ENCODE measurements at places on chromosomes 2 and 18.

- H3K27me3 ChIP-seq, result no peaks in the 10 kb centered on the region
- no peak overlapping the region for H3K4me3 ChIP-seq
- H3K4me1 ChIP-seq, result no peaks in the 10 kb centered on the region
These were observed 518.6 kb upstream of the MYT1L start for GRCh38 chr2:2849464-2850217.

GRCh38 chr2:199704358-199705238 lies 146.4 kb downstream of the FTCDNL1 start:
- H3K4me1 ChIP-seq, result no peaks in the 10 kb centered on the region
- no peak overlapping the region for H3K27ac ChIP-seq
- no peak for DNase-seq
- no peak overlapping the region for H3K4me3 ChIP-seq

DNA sequence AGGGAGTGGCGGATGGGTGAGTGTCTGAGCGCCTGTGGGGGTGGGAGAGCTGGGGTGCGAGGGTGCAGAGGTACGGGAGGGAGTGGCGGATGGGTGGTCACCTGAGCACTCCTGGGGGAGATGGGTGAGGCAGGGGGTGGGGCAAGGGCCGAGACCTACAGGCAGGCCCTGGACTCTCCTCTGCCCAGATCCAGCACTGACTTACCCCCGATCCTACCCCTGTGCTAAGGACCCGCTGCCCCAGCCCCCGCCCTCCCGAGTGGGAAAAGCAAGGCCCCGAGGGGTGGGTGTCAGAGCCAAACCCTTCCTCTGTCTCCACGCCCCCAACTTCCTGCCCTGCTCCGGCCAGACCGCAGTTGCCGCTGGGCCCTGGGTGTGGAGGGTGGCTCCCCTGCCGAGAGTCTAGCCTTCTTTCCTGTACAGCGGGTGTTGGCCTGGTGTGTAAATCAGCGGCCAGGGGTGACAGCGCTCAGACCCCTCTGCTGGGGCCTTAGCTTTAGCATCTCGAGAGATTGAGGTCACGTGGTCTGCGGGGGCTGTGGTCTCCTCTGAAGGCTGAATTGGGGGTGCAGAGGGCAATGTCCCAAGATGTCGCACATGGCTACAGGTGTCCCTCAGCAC lies 12.5 kb downstream of the BOK start:
- DNase-seq, result no peak
- H3K27me3 ChIP-seq, result no peaks in the 10 kb centered on the region
- H3K4me3 ChIP-seq, result peak overlapping the region; percentile 8
- H3K4me1 ChIP-seq, result peaks cover 5% of the 10 kb centered on the region
- H3K27ac ChIP-seq, result no peak overlapping the region
- H3K36me3 ChIP-seq, result no peaks in the 10 kb centered on the region

- no peak overlapping the region for H3K27ac ChIP-seq
- no peak for DNase-seq
- peaks cover 3% of the 10 kb centered on the region for H3K4me1 ChIP-seq
- H3K27me3 ChIP-seq, result no peaks in the 10 kb centered on the region
- no peaks in the 10 kb centered on the region for H3K36me3 ChIP-seq
These were observed 94.2 kb downstream of the GULP1 start for GRCh38 chr2:188385857-188386256.

DNA sequence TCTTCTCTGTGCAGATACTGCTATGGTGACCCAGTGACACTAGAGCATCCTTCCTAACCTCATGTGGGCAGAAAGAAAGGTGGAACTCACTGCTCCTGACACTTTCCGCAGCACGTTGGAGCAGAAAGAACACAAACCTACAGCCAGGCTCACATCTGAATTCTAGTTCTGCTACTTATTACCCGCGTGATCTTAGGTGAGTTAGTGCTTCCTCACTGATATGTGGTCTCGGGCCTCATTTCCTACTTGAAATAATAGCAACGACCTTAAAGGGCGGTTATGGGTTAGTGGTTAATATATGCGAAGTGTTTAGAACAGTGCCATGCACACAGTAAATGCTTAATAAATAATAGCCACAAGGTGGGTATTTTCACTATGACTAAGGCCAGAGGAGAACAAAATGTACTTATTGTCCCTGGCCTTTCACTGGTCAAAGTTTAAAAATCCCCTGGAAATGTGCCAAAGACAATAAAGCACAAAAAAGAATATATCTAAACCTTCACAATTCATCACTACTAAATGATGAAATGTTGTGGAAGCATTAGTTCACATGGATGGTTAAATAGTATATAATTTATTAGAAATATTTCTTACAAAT lies 66.6 kb downstream of the MYOM1 start:
- no peak for DNase-seq
- no peak overlapping the region for H3K4me3 ChIP-seq
- no peaks in the 10 kb centered on the region for H3K27me3 ChIP-seq
- no peak overlapping the region for H3K27ac ChIP-seq

DNA sequence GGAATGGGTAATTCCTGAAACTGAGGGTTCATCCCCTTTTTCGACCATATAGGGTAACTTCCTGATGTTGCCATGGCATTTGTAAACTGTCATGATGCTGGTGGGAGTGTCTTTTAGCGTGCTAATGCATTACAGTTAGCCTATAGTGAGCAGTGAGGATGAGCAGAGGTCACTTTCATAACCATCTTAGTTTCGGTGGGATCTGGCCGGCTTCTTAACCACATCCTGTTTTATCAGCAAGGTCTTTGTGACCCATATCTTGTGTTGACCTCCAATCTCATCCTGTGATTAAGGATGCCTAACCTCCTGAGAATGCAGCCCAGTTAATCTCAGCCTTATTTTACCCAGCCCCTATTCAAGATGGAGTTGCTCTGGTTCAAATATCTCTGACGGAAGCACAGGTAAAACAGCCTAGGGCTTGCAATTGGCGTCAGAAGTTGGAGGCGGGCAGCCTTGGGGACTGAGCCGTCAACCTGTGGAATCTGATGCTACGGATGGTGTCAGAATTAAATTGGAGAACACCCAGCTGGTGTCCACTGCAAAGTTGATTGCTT lies 19.5 kb downstream of the RALBP1 start:
- H3K27me3 ChIP-seq, result no peaks in the 10 kb centered on the region
- peak overlapping the region; percentile 90 for H3K27ac ChIP-seq
- H3K4me3 ChIP-seq, result peak overlapping the region; percentile 75
- peak; percentile 71 for DNase-seq
- H3K36me3 ChIP-seq, result peaks cover 19% of the 10 kb centered on the region
- H3K4me1 ChIP-seq, result peaks cover 35% of the 10 kb centered on the region

GRCh38 chr2:54456362-54456611 lies 160 bp downstream of the SPTBN1 start:
- no peak for DNase-seq
- no peaks in the 10 kb centered on the region for H3K36me3 ChIP-seq
- peaks cover 35% of the 10 kb centered on the region for H3K27me3 ChIP-seq
- no peak overlapping the region for H3K4me3 ChIP-seq
- no peak overlapping the region for H3K27ac ChIP-seq
- peaks cover 13% of the 10 kb centered on the region for H3K4me1 ChIP-seq

- no peak overlapping the region for H3K27ac ChIP-seq
- peaks cover 14% of the 10 kb centered on the region for H3K36me3 ChIP-seq
- peaks cover 23% of the 10 kb centered on the region for H3K4me1 ChIP-seq
- H3K27me3 ChIP-seq, result no peaks in the 10 kb centered on the region
- DNase-seq, result no peak
These were observed 232.3 kb downstream of the DYM start for GRCh38 chr18:49228187-49228586.

- H3K27me3 ChIP-seq, result peaks cover 29% of the 10 kb centered on the region
- peaks cover 2% of the 10 kb centered on the region for H3K4me1 ChIP-seq
- H3K4me3 ChIP-seq, result no peak overlapping the region
- H3K36me3 ChIP-seq, result no peaks in the 10 kb centered on the region
- H3K27ac ChIP-seq, result no peak overlapping the region
- no peak for DNase-seq
These were observed 317.4 kb upstream of the UBE2E3 start for GRCh38 chr2:180662941-180663471.

DNA sequence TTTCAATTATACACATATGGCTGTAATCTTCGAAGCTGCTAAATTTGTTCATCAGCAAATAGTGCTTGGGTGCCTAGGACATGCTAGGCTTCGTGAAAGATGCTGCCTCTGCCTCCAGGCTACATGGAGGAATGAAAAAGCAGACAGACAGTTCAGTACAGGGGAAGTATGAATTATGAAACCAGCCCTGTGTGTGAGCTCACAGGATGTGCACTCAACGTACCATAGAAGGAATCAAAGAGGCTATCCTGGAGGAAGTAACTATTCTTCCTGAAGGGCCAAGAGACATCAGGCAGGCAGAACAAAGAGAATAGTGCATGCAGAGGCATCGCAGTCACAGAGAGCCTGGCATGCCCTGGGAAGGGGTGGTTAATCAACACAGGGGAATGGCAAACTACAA lies 61.4 kb downstream of the DYM start:
- H3K4me1 ChIP-seq, result peaks cover 44% of the 10 kb centered on the region
- H3K27me3 ChIP-seq, result no peaks in the 10 kb centered on the region
- peaks cover 11% of the 10 kb centered on the region for H3K36me3 ChIP-seq

GRCh38 chr2:88307817-88308216 lies 137.7 kb downstream of the THNSL2 start:
- no peaks in the 10 kb centered on the region for H3K4me1 ChIP-seq
- H3K27me3 ChIP-seq, result peaks cover 35% of the 10 kb centered on the region
- no peak for DNase-seq
- H3K4me3 ChIP-seq, result no peak overlapping the region
- no peaks in the 10 kb centered on the region for H3K36me3 ChIP-seq

DNA sequence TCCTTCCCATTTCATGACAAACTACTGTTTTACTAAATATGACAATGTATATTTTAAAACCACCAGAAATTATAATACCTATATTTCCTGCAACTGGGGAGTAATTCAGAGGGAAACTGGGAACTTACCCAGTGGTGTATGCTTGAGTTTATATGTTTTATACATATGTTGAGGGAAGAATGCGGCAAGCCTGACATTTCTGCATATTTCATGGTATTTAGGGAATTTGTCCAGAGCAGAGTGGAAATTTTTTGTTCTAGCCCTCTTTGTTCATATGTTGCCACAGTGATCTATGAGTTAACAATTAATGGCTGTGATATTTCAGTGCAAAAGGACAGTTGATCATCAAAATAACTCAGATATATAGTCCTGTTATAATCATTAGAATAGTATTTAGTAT lies 230.8 kb upstream of the VWC2L start:
- H3K36me3 ChIP-seq, result no peaks in the 10 kb centered on the region
- H3K27me3 ChIP-seq, result no peaks in the 10 kb centered on the region
- no peaks in the 10 kb centered on the region for H3K4me1 ChIP-seq
- no peak overlapping the region for H3K27ac ChIP-seq

- peaks cover 5% of the 10 kb centered on the region for H3K36me3 ChIP-seq
- no peak for DNase-seq
- H3K4me1 ChIP-seq, result no peaks in the 10 kb centered on the region
- H3K27ac ChIP-seq, result no peak overlapping the region
These were observed 2.4 kb downstream of the ERBB4 start for GRCh38 chr2:212535996-212536816.

DNA sequence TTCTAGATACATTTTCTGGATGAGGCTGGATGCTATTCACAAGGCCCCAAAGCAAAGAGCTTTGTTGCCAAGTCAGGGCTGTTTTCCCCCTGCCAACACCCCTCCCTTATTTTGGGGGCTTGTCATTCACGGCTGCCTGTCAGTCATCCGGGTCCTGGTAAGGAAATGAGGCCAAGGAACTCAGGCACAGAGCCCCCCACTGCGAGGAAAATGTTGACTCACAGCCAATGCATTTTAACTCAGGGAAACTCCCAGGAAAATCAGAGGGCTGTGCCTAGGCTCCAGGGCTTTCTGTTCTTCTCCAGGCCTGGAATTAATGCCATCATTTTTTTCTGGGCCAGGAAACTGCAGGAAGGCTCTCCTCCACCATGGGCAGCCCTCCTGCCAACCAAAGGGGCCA lies 241.1 kb downstream of the SMAD2 start:
- DNase-seq, result no peak
- H3K4me1 ChIP-seq, result no peaks in the 10 kb centered on the region
- H3K36me3 ChIP-seq, result no peaks in the 10 kb centered on the region
- peaks cover 23% of the 10 kb centered on the region for H3K27me3 ChIP-seq
- no peak overlapping the region for H3K27ac ChIP-seq

- H3K36me3 ChIP-seq, result peaks cover 27% of the 10 kb centered on the region
- H3K27ac ChIP-seq, result no peak overlapping the region
- no peak overlapping the region for H3K4me3 ChIP-seq
- peaks cover 12% of the 10 kb centered on the region for H3K4me1 ChIP-seq
- H3K27me3 ChIP-seq, result no peaks in the 10 kb centered on the region
These were observed 28.7 kb downstream of the ELP2 start for GRCh38 chr18:36158266-36158867.

- no peaks in the 10 kb centered on the region for H3K27me3 ChIP-seq
- H3K36me3 ChIP-seq, result peaks cover 4% of the 10 kb centered on the region
- DNase-seq, result no peak
- peak overlapping the region; percentile 100 for H3K27ac ChIP-seq
These were observed 794 bp upstream of the CHCHD5 start for GRCh38 chr2:112583497-112584133.

Data from natural killer cell treated with Interleukin-12 subunit alpha and Interleukin-12 subunit beta and Interleukin-15 and Interleukin-18, amount 100 ng/mL, for 72 hours (primary cell).